ENCODE measurements at places on chromosomes 6 and 20.

DNA sequence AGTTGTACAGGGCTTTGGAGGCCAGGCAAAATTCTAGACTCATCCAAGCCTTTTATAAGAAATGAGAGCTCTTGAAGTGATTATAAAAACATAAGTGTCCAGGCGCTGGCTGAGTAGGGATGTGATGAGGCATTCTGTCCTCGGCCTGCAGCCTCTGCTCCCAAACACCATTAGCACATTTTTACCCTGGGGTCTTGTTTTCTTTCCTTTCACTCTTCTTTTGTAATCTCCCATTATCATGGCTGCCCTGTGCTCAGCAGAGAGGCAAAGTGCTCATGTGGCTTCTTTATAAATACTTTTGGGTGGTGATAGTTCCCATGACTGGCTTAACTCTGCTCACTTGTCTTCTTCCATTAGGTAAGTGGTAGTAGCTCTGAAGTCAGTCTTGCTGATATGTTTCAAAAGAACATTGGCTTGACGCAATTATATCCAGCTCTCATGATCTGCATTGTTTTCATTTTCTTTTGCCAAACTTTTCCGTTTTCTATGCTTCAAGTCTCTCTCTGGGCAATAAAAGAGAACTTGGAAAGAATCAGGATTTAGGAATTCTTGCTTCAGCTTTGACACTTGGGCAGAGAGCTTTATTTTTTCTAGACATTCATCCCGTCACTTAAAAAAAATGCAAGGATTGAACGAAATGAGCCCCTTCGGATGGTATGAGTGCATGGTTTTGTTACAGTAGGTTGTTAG, 61.1 kb downstream of the CAP2 start:
- no peak for DNase-seq

- no peak for DNase-seq
Measured at GRCh38 chr6:159939591-159940016, 29.3 kb upstream of the IGF2R start.

- DNase-seq, result no peak
Measured at GRCh38 chr20:18849131-18849530, 35.5 kb downstream of the SCP2D1 start.

DNA sequence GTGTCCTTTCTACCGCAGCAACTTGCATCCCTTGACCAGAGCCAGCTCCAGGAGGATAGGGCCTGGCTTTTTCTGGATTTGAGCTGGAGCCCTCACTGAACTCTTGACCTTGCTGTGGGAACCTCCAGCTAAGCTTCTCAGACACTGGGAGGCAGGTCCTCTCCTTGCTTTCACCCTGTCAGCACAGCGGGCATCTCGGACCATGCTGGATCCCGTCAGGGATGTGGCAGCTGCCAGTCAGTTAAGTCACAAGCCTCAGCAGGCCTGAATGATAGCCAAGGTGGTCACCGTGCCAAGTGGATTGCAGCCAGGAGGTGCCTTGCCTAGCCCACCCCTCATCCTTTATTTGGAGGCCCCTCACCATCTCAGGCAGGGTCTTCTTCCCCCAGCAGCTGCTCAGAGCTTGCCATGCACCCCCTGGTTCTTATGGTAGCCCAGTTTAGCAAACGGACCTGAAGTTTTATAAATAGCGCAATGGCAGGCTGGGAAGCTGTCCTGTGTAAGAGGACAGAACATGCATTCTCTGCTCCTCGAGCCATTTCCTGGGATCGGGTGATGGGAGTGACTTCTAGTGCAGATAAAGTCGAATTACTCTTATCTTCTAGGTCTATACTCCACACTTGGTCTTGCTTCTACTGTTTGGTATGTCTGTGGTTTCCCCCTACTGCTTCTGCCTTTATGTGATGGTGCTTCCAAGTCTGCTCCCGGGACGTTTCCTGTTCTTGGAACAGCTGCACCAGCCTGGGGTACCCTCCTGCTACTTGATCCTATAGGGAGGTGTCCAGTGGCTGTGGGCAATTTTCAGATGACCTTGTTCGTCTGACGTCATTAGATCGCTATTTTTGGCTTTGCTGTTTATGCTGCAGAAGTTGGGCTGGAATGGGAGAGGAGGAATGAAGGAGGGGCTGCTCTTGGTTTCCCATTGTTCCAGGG, 7.1 kb upstream of the MYLK2 start:
- DNase-seq, result no peak

DNA sequence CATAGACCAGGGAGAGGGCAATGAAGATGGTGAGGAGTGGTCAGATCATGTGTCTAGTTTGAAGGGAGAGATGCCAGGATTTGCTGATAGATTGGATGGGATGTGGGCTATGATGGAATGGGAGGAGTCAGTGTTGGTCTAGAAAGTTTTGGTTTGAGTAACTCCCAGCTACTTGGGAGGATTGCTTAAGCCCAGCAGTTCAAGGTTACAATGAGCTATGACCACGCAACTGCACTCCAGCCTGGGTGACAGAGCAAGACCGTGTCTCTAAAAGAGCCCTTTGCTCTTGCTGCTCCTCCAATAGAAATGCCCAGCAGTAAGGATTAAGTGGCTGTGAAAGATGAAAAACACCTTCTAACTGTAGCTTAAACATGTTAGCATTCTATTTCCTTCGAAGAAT, 18.2 kb upstream of the LAMP5 start:
- no peak for DNase-seq

GRCh38 chr6:161266513-161267230, 7.2 kb downstream of the AGPAT4 start:
- no peak for DNase-seq

DNA sequence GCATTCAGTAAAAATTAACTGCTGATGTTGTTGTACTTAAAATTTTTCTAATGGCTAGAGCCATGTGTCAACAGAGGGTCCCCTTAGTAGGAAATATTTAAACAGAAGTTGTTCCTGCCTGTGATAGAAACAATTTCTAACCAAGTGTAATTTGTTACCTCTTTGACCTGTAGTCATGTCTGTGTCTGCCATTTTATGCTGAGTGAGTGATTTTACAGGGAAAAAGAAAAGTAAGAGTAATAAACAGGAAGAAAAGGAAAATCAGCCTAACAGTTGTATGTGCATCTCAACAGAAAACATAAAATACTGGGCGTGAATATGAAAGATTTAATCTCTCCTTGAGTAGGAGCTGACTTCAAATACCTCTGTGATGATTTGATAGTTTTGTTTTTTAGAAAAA, 172.0 kb downstream of the FARS2 start:
- DNase-seq, result no peak

GRCh38 chr6:134015719-134016557, 36.5 kb downstream of the SLC2A12 start:
- no peak for DNase-seq

GRCh38 chr20:17572034-17572638, 2.3 kb downstream of the DSTN start:
- no peak for DNase-seq

GRCh38 chr20:34282041-34282440, 21.1 kb downstream of the AHCY start:
- DNase-seq, result no peak

DNA sequence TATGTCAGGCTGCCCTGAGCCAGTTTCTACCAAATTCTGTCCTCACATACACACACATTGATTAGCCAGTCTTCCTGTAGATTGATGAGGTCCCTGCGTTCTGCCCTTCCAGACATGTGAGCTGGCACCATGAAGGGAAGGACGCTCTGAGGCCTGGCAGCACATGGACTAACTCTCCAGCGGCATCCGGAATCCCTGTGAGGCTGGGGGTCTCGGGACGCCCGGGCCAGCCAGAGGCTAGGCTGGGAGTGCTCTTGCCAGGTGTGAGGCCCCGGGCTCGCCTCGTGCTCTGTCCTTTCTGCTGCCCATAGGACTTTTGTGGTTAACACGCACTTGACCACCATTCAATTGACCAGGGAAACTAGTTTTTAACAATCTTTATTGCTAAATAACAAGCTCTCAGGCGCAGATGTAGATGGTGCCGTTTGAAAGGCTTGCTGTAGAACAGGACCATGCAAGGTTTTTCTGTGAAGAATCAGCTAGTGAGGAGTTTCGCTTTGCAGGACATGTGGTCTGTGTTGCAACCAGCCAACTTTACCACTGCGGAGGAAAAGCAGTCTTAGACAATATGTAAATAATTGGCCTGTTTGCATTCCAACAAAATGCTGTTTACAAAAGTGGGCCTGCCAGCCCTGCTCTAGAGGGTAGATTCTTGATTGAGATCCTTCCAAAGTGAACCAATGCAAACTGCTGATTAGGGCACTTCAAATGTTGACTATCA, 29.3 kb downstream of the FOXF2 start:
- no peak for DNase-seq

- no peak for DNase-seq
Measured at GRCh38 chr20:51093240-51093763, 70.4 kb upstream of the KCNG1 start.

- no peak for DNase-seq
Measured at GRCh38 chr6:158819977-158820622, 932 bp upstream of the EZR start.

DNA sequence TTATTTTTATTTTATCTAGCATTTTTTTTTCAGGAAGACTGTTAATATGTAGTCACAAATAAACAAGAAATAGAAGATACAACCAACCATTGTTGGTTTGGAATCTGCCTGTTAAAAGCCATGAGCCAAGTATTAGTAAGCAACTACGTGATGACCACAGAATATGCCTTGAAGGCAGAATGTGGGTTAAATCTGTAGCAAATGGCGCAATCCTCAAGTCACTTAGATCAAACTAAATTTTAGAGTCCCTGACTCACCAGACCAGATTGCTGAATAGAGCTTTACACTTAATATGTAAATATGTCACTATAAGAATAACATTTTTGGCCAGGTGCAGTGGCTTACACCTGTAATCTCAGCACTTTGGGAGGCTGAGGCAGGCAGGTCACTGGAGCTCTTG, 800.1 kb upstream of the CITED2 start:
- no peak for DNase-seq

Data from NCI-H526 (cell line).